ENCODE measurements at places on chromosomes 7 and 10.

DNA sequence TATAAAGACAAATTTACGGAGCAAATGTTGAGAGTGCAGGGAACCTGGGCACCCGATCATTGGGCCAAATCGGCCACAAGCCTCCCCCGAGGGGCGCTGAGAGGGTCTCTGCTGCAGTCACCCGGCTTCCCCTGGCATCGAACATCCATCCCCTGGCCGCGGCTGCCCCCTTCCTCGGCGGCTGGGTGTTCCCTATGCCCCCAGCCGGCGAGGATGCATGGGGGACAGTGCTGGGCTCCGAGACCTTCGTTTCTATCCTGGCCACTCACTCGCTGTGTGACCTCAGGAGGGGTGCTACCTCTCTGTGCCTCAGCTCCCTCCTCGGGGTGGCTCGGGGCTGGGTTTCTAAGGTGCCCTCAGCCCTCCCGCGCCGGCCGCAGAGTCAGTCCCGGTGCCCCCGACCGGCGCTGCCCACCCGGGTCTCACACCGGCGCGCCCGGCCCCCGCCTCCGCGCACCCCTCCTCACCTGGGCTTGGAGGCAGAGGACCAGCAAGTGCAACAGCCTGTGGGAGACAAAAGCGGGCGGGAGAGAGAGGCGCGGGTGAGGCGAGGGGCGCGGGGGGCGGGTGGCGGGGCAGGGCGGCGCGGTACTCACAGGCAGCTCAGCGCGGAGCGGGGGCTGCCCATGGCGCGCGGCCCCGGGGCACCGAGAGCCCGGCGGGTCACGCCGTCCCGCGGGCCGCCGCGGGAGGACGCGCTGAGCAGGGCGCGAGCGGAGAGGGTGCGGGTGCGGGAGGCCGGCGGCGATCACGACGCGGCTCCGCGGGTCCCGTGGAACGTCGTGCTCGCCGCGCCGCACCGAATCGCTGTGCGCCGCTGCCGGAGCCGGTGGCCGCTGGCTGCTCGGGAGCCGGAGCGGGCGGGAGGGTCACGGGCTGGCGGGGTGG lies at the start of gene FGF8:
FGF8 (minus strand) TSS at position 842 of the 888 bp plus-strand sequence; CDS start at position 628, 214 bp downstream.
- DNase-seq: no peak

DNA sequence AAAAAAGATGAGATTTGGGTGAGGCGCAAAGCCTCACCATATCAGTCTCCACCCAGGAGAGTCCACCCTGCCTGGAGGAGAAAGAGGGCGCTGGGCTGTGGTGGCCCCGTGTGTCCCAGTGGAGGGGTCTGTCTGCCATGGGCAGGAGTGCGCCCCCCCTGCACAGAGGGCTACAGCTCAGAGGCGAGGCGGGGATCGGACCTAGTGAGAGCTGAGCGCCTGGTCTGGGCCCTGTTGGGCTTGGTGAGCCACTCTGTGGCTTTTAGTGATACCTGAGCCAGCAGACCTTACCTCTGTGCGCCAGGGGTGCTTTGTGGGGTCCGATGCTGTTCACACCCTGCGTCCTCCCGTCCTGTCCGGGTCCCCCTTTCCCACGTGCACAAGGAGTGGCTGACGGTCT lies 25.9 kb upstream of the GNA12 start:
- DNase-seq: no peak

DNA sequence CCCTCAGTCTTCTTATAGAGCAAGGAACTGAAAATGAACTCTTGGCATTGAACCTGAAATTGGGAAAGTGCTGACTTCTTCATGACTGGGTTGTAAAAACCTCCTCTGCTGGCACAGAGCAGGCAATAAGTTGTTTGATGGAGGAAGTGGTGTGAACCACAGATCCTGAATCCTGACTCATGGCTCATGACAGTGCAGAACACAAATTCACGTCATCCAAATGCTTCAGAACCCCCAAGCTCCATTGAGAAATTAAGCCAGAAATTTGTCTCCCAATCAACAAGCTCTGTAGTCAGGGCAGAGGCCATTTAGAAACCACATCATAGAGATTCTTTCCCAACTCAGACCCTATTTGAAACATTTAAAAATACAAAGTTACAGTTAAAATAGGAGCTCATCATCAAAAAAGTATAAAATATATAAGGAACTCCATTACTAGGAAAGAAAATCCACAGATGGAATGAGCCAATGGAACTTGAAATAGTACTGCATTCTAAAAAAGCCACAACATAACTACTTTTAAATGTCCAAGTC lies 10.3 kb upstream of the STK17A start:
- DNase-seq: no peak

GRCh38 chr7:108589199-108589598 lies 19.5 kb downstream of the DNAJB9 start:
- DNase-seq: no peak

- no peak for DNase-seq
Measured at GRCh38 chr7:150363872-150364271, 4.8 kb upstream of the REPIN1 start.

DNA sequence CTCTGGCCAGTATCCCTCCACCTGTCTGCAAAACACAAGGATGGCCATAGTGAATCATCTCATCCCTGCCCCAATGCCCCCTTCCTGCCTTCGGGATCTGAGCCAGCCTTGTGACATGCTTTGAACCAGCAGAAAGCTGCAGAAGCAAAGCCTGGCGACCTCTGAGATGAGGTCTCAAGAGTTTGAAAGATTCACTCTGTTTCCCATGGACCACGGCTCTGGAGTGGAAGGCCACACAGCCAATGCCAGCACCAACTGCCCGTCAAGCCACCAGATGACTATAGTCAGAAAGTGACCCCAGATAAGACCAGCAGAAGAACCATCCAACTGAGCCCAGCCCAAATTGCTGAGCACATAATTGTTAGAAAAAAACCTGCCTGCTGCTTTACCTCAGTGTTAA lies 193.9 kb upstream of the PPP2R2D start:
- no peak for DNase-seq

DNA sequence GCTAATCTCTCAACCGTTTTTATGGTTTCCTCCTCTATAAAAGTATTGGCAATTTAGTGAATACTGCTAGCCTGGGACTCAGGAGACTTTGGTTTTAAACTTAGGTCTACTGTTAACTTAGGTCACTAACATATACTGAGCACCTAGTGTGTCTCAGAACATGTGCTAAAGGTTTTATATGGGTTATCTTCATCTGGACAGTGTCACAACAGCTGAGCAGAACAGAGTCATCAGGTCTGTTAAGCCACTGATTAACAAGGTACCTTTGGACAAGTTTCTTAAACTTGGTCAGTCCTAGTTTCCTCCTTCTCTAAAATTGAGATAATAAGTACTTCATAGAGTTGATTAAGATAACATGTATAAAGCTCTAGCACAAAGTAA lies 30.6 kb downstream of the NET1 start:
- DNase-seq: no peak

GRCh38 chr7:12648704-12649261 lies 38.6 kb upstream of the ARL4A start:
- DNase-seq: no peak

DNA sequence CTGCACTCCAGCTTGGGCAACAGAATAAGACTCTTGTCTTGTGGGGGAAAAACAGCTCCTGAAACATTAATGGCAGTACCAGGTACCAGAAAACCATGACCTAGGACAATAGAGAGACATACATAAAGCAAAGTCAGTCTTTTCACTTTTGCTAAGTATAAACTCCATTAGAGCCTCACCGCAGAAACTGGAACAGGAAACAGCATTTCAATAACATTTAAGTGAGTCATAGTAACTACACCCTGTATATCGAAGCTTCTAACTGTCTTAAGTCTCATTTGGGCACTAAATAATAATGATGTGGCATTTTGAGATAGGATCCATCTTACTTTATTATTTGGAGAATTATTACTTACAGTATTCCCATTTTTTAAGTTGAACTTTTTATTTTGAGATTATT lies 517.8 kb upstream of the CELF2 start:
- no peak for DNase-seq

DNA sequence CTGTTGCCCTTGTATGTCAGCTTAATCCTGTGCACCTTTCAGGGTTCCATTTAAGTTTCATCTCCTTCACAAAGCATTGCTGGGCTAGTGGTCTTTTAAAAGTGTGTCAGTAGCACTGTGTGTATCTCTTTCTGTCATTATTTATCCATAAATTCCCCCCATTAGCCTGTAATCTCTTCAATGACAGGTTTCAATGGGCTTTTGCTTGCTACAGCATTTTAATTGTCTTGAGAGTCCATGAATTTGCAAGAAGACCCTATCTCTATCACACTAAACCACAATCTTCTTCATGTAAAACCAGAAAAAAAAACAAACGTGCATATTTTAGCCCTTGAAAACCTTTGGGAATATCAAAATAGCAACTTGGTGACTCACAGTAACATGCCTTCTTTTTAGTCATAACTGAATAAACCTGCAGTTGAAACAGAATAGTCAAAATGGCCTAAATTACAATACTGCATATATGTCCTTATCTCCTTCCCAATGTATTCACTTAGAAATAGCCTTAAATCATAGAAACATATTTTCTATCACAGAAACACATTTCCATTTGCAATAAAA lies 118.6 kb downstream of the PON1 start:
- no peak for DNase-seq

GRCh38 chr7:264541-265191 lies 25.3 kb upstream of the FOXL3 start:
- DNase-seq: no peak

DNA sequence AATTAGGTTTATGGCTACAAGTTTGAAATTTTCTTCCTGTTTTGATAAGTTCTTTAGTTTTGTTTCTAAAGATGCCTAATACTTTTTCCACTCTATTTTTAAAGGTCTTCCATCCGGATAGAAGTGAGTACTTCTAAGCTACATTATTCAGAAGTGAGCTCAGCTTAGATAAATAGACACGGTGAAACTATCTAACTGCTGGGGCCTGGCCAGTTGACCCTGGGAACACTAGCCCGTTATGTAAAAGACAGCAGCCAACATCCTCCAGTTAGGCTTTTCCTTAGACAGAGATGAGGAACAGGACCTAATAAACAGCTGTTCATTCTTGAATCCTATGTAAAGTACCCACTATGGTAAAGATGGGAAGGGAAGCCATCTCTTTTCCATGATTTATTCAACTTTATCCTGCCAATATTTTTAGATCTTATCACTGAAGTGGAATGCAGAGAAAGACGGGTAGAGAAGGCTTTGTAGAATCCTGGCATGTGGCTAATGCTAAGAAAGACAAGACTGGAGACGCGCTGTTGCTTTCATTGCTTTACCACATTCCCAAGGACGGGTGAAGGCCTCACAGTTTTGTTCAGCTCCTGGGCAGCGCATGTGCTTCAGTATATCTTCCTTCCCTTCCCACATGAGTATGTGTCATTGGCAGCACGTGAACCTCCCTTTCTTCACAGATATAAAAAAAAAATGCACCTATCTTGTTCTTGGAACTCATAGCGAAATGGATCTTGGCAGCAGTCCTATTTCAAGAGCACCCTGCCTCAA lies 340.0 kb upstream of the MEOX2 start:
- no peak for DNase-seq

DNA sequence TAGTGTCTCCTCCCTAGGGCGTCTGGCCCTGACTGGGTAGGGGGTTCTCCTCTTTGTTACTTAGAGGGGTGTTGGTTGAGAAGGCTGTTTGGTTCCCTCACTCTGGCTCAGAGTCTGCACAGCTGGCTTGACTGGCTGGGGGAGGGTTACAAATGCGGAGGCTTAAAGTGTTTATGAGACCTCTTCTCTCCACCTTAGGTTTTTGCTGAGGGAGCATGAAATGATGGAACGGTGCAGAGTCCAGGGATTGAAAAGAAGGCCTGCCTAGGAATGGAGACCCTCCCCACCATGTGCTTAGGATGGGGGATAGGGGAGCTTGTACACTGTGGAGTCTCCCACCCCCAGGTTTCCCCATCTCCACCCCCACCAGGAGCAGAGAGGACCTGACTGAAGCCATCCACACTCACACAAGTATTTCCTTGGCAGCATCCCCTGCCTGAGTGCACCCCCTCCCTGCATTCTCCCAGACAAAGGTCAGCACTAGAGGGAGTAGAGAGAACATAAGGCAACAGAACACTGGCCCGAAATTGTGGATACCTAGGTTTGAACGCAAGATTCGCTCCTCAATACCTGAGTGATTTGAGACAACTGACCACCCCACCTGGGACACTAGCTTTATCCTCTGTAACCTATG lies 1.7 kb upstream of the LDB1 start:
- no peak for DNase-seq

- no peak for DNase-seq
Measured at GRCh38 chr7:16353226-16353625, 68.1 kb downstream of the CRPPA start.

- no peak for DNase-seq
Measured at GRCh38 chr7:149772956-149773434, 393 bp downstream of the ZNF467 start.

GRCh38 chr10:78215645-78216044 lies 182.0 kb downstream of the RPS24 start:
- DNase-seq: no peak

DNA sequence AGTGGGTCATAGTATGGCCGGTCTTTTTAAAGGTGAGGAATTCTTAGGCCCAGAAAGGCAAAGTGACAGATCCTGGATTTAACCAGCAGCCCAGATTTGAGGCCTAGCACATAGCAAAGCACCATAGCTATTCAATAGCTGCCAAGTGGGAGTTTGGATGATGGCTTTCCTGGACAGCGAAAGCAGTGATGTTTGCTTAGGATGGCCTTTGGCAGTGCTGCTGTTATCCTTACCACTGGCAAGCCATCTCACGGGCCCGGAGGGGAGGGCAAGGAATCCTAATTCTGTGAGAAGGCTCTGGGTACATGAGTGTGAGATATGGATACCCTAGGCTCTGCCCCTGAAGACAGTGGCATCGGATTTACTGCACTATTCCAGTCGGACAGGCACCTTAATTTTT lies 50.4 kb downstream of the TCF7L2 start:
- DNase-seq: no peak

GRCh38 chr7:44650772-44651171 lies 44.3 kb downstream of the OGDH start:
- DNase-seq: no peak

- DNase-seq: no peak
Measured at GRCh38 chr7:13904689-13905088, 84.8 kb downstream of the ETV1 start.

DNA sequence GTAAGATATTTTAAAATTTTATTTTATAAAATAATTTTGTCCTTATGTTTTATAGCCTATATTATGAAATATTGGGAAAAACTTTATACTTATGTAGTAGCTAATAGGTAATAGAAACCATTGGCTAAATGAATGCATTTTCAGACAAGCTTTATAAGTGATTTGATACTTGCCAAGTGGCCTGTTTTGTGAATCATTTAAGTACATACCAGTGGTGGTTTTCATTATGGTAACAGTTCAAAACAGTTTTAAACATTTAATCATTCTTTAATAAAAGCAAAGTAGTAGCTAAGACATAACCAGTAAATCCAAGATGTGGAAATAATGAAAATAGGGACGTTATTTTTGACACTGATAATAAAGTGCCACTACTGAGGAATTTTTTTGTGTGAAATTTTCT lies 182.2 kb downstream of the PHF14 start:
- no peak for DNase-seq

- DNase-seq: no peak
Measured at GRCh38 chr7:54833001-54833467, 74.0 kb upstream of the SEC61G start.

DNA sequence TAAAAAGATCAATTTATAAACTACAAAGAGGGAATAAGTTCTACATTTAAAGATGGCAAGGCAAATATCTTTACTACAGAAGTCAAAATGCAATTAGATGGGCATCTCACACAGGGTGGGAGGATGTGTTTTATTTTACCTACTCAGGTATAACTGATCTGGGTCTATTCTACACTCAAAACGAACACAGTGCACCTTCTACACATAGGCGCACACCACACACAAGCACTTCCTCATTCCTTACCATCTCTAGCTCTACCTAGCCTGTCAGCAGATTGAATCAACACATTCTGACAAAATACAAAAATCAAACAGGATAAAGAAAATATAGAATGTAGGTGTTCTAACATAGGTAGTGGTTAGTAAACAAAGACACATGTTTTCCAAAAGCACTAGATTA lies 64.8 kb downstream of the SGCE start:
- no peak for DNase-seq

Measured in NCI-H2081 treated with DMSO at 0.1 percent for 48 hours (cell line).